Smooth muscle cell of the brain vasculature (primary cell): ENCODE measurements at places on chromosomes 3 and 15.

- no peak for DNase-seq
These were observed 2.1 kb downstream of the PODXL2 start for GRCh38 chr3:127630811-127631714.

DNA sequence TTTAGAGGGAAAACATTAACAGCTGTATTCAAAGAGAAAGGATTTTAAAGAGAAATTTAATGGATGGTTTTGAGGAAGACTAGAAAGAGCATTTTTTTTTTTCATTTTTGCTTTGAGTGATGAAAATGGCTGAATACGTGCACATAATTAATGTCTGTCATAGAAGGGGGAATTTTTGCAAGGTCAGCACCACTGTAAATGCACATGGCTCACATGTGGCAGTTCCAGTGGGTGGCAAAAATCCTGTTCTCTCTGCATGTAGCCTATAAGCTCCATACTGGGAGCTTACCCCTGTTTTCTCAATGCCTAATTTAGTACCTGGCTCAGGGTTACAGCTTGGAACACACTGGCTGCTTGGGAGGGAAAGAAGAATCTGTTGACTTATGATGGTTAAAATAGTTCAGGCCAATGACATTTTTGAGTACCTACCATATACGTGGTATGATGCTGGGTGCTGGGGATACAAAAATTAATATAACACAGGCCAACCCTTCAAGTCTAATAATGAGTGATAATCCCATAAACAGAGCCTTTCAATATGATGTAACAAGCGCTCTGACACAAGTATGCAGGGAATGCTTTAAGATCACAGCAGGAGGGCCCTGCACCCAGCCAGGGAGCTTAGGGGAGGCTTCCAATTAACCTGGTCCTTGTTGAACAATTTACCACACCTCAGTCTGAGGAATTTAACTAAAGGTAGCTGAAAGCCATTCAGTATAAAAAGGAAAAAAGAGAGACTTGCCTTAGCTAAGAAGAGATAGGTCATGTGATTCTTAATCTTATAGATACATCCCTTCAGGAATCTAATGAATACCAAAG is 33.0 kb downstream of the HSPBAP1 start:
- no peak for DNase-seq

- DNase-seq, result no peak
These were observed 81.9 kb downstream of the MECOM start for GRCh38 chr3:169581633-169582032.

- DNase-seq, result no peak
These were observed 13.9 kb downstream of the CDAN1 start for GRCh38 chr15:42723068-42723467.

- no peak for DNase-seq
These were observed 81.6 kb upstream of the CHMP2B start for GRCh38 chr3:87145553-87145952.

DNA sequence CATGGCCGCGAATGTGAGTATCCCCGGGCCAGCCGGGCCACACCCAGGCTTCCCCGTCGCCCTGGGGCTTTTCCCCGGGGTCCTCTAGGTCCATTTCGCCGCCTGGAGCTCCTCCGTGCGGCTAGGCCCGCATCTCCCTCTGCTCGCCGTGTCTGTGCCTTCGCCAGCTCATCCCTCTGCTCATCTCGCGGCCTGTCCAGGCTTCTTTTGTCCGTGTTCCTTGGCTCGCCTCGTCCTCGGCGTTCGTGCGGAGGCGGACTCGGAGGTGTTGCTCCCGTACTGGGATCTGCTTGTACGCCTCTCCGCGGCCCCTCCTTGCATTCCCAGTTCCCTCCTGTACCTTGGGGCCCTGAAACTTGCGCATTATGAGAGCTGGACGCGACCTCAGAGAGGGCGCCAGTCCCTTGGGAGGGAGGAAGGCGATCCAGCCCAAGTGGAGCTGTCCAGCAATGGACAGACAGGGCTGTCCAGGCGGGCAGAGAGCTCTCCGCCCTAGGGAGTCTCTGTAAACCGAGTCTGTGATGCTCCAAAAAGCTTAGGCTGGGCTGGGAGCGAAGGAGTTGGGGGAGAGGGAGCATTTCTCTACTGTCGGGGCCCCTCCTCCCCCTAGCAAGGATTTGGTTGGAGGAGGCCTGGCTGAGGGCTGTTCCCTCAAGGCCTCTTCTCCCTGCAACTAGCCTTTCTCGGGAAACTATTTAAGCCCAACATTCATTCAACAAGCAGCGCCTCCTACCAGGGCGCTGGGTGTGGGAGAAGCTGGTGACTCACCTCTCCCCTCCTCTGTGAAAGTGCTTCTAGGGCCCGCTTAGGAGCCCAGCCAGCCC is 553 bp downstream of the TMEM43 start:
- DNase-seq, result peak; percentile 69
